ENCODE measurements at places on chromosomes 6 and 20.
A peak's percentile ranks its signal among the peaks of the same experiment; 100 is the strongest.

- peaks cover 20% of the 10 kb centered on the region for H3K4me1 ChIP-seq
- H3K4me3 ChIP-seq = no peak overlapping the region
- no peak for DNase-seq
- peak overlapping the region; percentile 53 for H3K27ac ChIP-seq
- H3K36me3 ChIP-seq = peaks cover 30% of the 10 kb centered on the region
- H3K27me3 ChIP-seq = no peaks in the 10 kb centered on the region
Measured at GRCh38 chr6:7554533-7555275, 13.2 kb downstream of the DSP start.

DNA sequence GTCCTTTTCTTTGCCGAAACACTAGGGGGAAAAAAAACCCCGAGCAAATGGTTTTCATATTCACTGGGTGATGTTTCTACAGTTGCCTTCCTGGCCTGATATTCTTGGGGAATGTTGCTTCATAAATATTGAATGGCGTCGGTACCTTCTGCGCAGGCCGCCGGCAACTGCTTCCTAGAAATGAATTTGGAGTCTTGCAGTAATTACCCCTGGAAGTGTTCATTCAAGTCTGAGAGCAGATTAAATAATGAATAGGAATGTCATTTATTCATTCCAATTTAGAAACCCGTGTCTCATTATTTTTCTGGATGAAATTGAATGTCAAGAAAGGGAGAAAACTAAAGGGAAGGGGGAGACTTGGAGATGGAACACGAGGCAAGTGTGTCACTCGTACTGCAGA lies 179.4 kb upstream of the KCNG1 start:
- DNase-seq = no peak
- no peaks in the 10 kb centered on the region for H3K36me3 ChIP-seq
- H3K4me1 ChIP-seq = no peaks in the 10 kb centered on the region
- H3K27ac ChIP-seq = no peak overlapping the region

GRCh38 chr6:33977606-33978411 lies 168.1 kb downstream of the GRM4 start:
- H3K4me1 ChIP-seq = no peaks in the 10 kb centered on the region
- no peak overlapping the region for H3K27ac ChIP-seq
- DNase-seq = no peak

- no peaks in the 10 kb centered on the region for H3K27me3 ChIP-seq
- H3K27ac ChIP-seq = no peak overlapping the region
- no peak overlapping the region for H3K4me3 ChIP-seq
- no peaks in the 10 kb centered on the region for H3K4me1 ChIP-seq
Measured at GRCh38 chr6:122438975-122439374, 32.6 kb downstream of the SERINC1 start.

DNA sequence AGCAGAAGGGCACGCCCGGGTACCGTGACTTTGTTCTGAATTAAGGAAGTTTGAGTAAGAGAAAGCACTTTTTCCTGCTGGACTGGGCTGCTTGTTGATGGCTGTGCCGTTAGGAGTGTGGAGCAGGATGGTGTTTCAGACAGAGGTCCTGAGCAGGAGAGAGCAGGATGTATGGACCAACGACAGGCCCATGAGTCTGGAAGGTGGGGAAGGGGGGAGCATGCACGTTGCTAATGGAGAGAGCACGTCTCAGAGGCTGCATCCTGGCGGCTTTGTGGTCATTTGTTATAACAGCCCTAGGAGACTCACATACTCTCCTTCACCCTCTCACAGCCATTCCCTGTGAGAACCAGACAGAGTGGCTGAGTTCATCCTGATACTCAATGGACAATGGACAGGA lies 56.8 kb downstream of the PHACTR3 start:
- H3K4me3 ChIP-seq = no peak overlapping the region
- H3K27ac ChIP-seq = no peak overlapping the region
- H3K36me3 ChIP-seq = no peaks in the 10 kb centered on the region

DNA sequence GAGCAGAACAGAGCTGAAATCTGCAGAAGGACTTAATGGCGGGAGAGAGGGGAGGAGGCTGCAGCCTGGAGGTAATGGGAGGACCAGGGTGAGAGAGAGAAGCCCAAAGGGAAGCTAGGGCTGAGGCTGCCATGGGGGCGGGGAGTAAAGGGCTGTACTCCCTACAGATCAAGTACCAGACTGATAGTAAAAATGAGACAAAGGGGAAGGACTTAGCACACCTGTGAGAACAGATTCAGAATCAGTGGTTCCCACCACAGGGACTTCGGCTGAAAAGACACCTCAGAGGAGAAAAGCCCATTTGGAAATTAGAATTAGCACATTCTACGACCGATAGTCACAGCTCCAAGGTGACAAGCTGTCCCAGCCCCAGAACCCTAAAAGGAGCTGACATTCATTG lies 6.4 kb upstream of the TBXT start:
- no peaks in the 10 kb centered on the region for H3K36me3 ChIP-seq
- no peak for DNase-seq
- H3K4me3 ChIP-seq = no peak overlapping the region
- peaks cover 66% of the 10 kb centered on the region for H3K27me3 ChIP-seq

DNA sequence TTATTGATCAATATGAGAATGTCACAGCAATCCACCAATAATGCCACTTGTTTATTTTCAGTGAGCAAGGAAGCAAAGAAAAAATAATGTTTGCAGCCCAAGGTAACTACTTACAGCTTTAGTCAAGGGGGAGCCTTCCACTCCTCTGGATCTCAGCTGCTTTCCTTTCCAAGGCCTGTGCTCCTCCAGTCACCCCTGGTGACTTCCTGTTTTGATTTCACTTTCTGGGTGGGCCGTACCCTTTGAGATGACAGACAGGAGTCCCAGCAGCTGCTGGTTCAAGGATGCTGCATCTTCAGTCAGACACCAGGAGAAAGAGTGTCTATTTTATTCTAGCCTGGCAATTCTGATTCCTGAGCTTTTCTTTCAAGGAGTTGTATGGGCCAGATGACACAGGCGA lies 5.6 kb upstream of the VNN2 start:
- no peaks in the 10 kb centered on the region for H3K36me3 ChIP-seq
- no peaks in the 10 kb centered on the region for H3K27me3 ChIP-seq
- no peak overlapping the region for H3K4me3 ChIP-seq

GRCh38 chr6:145199961-145200360 lies 535.4 kb downstream of the EPM2A start:
- peak; percentile 21 for DNase-seq
- no peaks in the 10 kb centered on the region for H3K4me1 ChIP-seq
- H3K4me3 ChIP-seq = no peak overlapping the region
- no peak overlapping the region for H3K27ac ChIP-seq

DNA sequence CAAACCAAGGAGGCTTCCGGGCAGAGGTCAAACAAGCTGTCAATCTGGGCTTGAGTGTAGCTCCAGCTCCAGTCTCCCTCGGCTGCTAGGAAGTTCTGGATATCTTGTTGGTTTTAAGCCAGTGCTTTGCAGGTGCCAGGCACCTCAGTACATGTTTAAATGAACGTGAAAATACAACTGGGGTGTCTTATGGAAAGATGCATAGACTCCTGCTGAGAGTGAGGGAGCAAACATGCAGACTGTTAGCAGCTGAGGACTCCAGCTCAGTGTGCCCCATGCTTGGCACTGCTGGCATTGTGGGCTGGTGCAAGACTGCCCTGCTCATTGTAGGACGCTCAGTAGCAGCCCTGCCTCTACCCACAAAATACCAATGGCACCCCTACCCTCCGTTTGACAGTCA lies 28.5 kb downstream of the ERMARD start:
- no peaks in the 10 kb centered on the region for H3K4me1 ChIP-seq
- H3K27ac ChIP-seq = no peak overlapping the region
- no peaks in the 10 kb centered on the region for H3K27me3 ChIP-seq
- peaks cover 4% of the 10 kb centered on the region for H3K36me3 ChIP-seq
- H3K4me3 ChIP-seq = no peak overlapping the region

GRCh38 chr20:21826976-21827375 lies 121.5 kb downstream of the PAX1 start:
- H3K27ac ChIP-seq = peak overlapping the region; percentile 88
- H3K4me3 ChIP-seq = no peak overlapping the region
- H3K4me1 ChIP-seq = peaks cover 20% of the 10 kb centered on the region

DNA sequence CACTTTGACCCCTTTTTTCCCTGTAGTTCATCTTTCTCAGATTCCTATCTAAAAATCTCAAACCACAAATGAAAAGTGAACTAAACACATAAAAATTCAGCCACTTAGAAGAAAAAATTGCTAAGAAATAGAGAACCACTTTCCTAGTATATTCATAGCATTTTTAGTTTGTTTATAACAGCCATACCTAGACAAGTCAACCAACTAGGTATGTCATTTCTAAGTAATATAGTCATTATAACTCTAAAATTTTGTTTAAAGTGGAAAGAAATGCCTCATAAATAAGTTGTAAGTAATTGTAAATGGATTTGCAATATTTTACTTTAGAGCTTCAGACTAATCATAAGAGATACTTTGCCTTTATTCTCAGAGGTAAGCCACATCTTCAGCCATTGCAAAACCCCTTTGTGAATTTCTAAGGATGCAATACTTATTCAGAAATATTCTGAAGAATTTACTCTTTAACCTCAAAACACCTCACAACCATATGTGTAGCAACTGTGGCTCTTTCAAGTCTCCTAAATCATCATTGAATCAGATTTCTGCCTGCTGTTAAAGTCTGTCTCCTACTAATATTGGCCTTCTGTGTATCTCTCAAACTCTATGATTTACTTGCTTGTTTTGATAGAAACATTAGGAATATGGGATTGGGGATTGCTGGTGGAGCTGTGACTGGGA lies 6.9 kb upstream of the SUMO4 start:
- no peaks in the 10 kb centered on the region for H3K4me1 ChIP-seq
- H3K36me3 ChIP-seq = peaks cover 15% of the 10 kb centered on the region
- DNase-seq = no peak
- no peak overlapping the region for H3K27ac ChIP-seq

- DNase-seq = peak; percentile 65
- no peaks in the 10 kb centered on the region for H3K36me3 ChIP-seq
- no peak overlapping the region for H3K4me3 ChIP-seq
Measured at GRCh38 chr20:19969106-19969505, 48.1 kb upstream of the NAA20 start.

DNA sequence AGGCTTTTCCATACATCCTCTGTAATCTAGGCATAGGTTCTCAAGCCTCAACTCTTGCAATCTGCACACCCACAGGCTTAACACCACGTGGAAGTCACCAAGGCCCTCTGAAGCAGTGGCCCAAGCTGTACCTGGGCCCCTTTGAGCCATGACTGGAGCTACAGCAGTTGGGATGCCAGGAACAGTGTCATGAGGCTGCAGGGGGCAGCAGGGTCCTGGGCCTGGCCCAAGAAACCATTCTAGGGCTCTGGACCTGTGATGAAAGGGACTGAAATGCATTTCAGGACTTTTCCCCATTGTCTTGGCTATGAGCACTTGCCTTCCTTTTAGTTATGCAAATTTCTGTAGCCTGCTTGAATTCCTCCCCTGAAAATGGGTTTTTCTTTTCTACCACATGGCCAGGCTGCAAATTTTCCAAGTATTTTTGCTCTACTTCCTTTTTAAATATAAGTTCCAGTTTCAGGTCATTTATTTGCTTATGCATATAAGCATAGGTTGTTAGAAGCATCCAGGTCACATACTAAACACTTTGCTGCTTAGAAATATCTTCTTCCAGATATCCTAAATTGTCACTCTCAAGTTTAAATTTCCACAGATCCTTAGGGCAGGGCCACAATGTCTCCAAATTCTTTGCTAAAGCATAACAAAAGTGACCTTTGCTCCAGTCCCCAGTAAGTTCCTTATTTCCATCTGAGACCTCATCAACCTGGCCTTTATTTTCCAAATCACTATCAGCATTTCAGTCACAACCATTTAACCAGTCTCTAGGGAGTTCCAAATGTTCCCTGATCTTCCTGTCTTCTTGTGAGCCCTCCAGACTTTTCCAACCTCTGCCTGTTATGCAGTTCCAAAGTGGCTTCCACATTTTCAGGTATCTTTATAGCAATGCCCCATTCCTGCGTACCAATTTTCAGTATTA lies 48.6 kb upstream of the CD2AP start:
- no peaks in the 10 kb centered on the region for H3K4me1 ChIP-seq
- no peaks in the 10 kb centered on the region for H3K36me3 ChIP-seq
- H3K27me3 ChIP-seq = no peaks in the 10 kb centered on the region
- no peak overlapping the region for H3K4me3 ChIP-seq
- no peak overlapping the region for H3K27ac ChIP-seq
- DNase-seq = no peak

GRCh38 chr20:34310481-34311117 lies 7.4 kb upstream of the AHCY start:
- no peak for DNase-seq
- H3K27me3 ChIP-seq = peaks cover 17% of the 10 kb centered on the region
- no peaks in the 10 kb centered on the region for H3K4me1 ChIP-seq

GRCh38 chr6:112163295-112164257 lies 76.2 kb downstream of the FAM229B start:
- peaks cover 68% of the 10 kb centered on the region for H3K36me3 ChIP-seq
- no peaks in the 10 kb centered on the region for H3K27me3 ChIP-seq
- peak; percentile 50 for DNase-seq

- H3K36me3 ChIP-seq = no peaks in the 10 kb centered on the region
- H3K4me3 ChIP-seq = peak within 1 kb of the TSS; percentile 39
Measured at GRCh38 chr6:110357664-110358552, at the start of gene METTL24. Gene METTL24 (minus strand): TSS chr6:110358349. CDS start chr6:110358272, 77 bp downstream.

GRCh38 chr20:62832212-62832922 lies 15.5 kb downstream of the COL9A3 start:
- no peaks in the 10 kb centered on the region for H3K27me3 ChIP-seq
- no peak overlapping the region for H3K4me3 ChIP-seq
- no peak for DNase-seq

GRCh38 chr6:44006872-44007303 lies 120.4 kb downstream of the MRPL14 start:
- peaks cover 62% of the 10 kb centered on the region for H3K4me1 ChIP-seq
- H3K36me3 ChIP-seq = no peaks in the 10 kb centered on the region
- peak overlapping the region; percentile 84 for H3K27ac ChIP-seq
- H3K4me3 ChIP-seq = no peak overlapping the region
- no peaks in the 10 kb centered on the region for H3K27me3 ChIP-seq

GRCh38 chr6:143276436-143276835 lies 174.1 kb downstream of the ADAT2 start:
- no peaks in the 10 kb centered on the region for H3K36me3 ChIP-seq
- no peak overlapping the region for H3K4me3 ChIP-seq
- H3K27ac ChIP-seq = no peak overlapping the region
- DNase-seq = no peak
- no peaks in the 10 kb centered on the region for H3K4me1 ChIP-seq

GRCh38 chr6:37954791-37955190 lies 135.3 kb downstream of the ZFAND3 start:
- H3K4me3 ChIP-seq = no peak overlapping the region
- H3K27me3 ChIP-seq = no peaks in the 10 kb centered on the region
- no peak overlapping the region for H3K27ac ChIP-seq
- H3K36me3 ChIP-seq = no peaks in the 10 kb centered on the region
- peaks cover 12% of the 10 kb centered on the region for H3K4me1 ChIP-seq

- no peaks in the 10 kb centered on the region for H3K27me3 ChIP-seq
- H3K27ac ChIP-seq = no peak overlapping the region
- H3K36me3 ChIP-seq = no peaks in the 10 kb centered on the region
- no peak overlapping the region for H3K4me3 ChIP-seq
- no peaks in the 10 kb centered on the region for H3K4me1 ChIP-seq
- peak; percentile 34 for DNase-seq
Measured at GRCh38 chr6:169008641-169009257, 244.9 kb downstream of the THBS2 start.
